ENCODE measurements at places on chromosomes 4 and X. TPM values are rescaled to one million over a fixed set of nuclear protein-coding genes. Genes with fewer than 3 reads are reported as not detected.

Gene MSMO1
- 75.5 TPM for total RNA-seq

Gene GIMD1
- not detected for total RNA-seq

Gene BEX2
- 1.3 TPM for total RNA-seq

Gene CSAG1
- not detected for total RNA-seq

Gene TLR8
- not detected for total RNA-seq

Gene NUDT10
- total RNA-seq, result 1.4 TPM

Gene NXF3
- not detected for total RNA-seq

Gene TCP11X2
- total RNA-seq, result not detected

Gene MGAT4D
- not detected for total RNA-seq

Gene NDST3
- total RNA-seq, result not detected

Gene PPP3CA
- 44.5 TPM for total RNA-seq

Data from glomerular endothelial cell (primary cell).